ENCODE measurements at places on chromosomes 3 and 15.

DNA sequence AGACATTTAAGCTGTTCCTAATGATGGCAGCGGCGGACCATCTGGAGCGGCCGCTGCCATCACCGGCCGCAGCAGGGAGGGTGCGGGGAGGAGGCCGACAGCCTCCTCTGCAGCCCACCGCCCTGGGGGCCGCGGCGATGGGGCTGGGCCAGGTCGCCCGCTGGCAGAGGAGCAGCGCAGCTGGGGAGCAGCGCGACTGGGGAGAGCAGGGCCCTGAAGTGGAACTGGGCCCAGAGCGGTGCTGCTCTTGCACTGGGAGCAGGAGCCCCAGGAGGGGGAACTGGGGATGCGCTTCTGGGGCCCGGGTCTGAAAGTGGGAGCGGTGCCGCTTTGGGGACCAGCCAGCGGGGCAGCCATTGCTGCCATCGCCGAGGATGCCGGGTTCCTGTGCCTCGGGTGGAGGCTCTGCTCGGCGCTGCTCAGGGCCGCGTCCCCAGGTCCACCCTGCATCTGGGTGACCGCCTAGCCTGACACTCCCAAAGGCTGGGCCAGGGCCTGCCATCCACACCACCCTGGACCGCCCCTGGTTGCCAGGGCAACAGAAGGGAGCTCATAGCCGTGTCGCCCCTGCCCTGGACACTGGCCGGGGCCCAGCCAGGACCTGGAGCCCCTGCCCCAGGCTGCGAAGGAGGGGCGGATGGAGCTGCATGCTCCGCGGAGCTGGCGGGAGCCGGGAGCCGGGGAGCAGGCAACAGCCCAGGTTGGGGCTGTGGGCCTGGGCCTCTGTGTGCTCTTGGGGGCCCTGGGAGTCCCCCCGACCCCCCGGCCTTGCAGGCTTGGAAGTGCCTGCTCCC is 15.5 kb upstream of the PLA2G4E start:
- no peak for DNase-seq

- DNase-seq: no peak
Measured at GRCh38 chr15:33234020-33234461, 39.5 kb upstream of the FMN1 start.

GRCh38 chr15:98586066-98586465 is 62.3 kb upstream of the IGF1R start:
- no peak for DNase-seq

GRCh38 chr3:149936812-149937230 is 33.9 kb downstream of the PFN2 start:
- DNase-seq: peak; percentile 81

DNA sequence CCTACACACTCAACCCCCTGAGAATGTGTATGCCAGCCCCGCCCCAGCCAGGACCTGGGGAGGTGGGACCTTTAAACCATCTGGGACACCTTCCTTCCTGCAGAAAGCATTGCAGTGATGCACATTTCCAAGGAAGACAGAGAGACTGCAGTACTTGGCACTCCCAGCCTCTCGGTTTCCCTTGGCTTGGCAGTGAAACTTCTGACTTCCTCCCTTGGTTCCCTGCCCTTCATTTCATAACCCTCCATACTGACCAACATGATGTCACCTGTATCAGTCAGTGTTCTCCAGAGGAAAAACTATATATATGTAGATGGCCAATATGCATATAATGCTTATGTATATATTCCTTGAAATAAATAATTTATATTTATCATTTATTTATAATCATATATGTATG is 103.2 kb downstream of the SST start:
- DNase-seq: no peak

GRCh38 chr15:70483513-70483912 is 279.8 kb downstream of the UACA start:
- DNase-seq: no peak
